ENCODE measurements at places on chromosomes 3 and 15.
A peak's percentile ranks its signal among the peaks of the same experiment; 100 is the strongest.

DNA sequence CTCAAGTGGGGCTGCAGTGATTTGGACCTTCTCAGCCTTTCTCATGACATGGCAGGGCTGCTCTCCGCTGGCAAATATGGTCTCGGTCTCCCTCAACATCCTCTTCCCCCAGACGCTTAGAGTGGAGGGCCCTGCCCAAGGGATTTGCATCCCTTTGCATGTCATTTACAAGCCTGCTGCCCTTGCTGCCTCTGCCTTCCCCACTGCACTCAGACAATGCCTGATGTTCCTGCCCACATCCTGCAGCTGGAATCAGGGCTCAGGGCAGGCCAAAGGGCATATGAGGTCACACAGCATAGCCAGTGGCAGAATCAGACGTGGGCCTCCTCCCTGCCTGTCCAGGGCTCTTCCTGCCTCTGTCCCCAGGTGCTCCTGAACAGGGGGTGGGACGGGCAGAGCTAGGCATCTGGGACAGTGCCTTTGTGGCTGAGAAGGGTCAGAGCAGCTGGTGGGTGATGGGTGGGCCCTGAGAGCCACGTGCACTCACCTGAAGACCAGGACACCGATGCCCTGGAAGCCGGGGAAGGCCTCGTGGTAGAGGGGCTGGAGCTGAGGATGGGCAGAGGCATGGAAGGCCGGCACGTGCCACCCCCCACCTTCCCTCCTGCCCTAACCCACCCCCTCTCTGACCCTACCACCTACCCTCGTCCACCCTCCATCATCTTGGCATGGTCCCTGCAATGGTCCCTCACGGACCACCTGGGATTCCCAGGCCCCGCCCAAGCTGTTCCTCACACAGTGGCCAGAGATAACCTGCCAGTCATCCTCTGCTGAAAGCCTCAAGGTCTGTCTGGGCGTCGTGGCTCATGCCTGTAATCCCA, 27.4 kb upstream of the GOLGA6C start:
- no peak for DNase-seq

GRCh38 chr3:111152496-111152895, 80.9 kb downstream of the NECTIN3 start:
- no peak for DNase-seq

GRCh38 chr3:20057612-20058180, 17.4 kb downstream of the KAT2B start:
- DNase-seq: no peak

DNA sequence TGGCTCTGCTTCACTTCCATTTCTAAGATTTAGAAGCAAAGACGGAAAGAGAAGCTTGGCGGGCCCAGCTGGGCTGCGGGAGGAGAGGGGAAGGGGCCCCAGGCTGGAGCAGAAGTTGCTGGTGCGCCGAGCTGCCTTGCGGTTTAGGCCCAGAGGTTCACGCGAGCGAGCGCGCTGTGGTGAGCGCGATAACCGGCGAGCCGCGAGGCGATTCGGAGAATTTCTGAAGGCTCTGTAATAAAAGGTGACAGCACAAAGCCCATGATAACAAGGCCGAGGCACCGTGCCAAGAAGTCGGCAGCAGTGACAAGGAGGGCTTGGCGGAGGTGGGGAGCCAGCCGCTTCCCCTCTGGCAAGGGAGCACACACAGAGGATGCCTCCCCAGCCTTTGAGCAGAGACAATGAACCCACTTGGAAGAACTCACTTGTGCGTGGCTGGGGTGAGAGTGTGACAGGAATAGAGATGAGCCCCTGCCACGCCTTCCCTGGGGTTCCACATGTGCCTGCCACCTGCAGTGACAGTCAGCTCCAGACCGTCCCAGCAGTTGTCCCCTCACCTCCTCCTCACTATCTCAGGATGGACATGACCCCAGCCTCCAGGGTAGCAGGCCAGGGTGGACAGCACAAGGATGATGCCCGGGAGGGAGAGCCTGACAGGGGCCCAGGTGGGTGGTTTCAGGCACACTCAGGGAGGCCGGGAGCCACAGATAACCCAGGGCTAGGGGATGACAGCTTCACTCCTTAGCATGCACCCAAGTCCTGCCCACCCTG, 315.2 kb downstream of the UACA start:
- peak; percentile 56 for DNase-seq

DNA sequence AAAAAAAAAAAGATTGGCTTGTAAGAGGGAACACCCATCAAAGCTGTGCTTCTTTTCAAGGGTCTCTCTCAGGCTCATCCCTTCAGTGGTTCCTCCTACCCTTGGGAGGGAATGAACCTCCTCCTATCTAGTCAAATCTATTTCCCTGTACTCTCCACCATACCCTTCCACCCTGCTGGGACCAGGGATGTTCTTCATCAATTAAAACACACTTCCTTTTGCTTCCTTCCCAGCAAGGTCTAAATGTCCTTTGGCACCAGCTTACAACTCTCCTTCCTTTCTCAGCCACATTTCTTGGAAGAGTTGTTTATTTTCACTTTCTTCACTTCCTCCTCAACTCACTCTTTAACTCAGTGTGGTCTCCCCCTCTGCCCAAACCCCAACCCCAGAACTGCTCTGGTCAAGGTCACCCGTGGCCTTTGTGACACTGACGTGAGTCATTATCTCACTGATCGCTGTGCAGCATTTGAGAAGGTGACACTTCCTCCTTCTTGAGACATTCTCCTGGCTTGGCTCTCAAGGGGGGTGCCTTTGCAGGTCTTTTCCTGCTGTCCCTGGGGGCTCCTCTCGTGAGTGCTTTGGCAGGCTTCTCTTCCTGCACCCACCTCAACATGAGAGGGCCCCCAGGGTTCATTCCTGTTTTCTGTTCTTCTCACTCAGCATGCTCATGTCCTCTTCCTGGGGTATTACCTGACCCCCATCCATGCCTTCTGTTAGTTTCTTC, 210.5 kb upstream of the TLE3 start:
- peak; percentile 50 for DNase-seq

DNA sequence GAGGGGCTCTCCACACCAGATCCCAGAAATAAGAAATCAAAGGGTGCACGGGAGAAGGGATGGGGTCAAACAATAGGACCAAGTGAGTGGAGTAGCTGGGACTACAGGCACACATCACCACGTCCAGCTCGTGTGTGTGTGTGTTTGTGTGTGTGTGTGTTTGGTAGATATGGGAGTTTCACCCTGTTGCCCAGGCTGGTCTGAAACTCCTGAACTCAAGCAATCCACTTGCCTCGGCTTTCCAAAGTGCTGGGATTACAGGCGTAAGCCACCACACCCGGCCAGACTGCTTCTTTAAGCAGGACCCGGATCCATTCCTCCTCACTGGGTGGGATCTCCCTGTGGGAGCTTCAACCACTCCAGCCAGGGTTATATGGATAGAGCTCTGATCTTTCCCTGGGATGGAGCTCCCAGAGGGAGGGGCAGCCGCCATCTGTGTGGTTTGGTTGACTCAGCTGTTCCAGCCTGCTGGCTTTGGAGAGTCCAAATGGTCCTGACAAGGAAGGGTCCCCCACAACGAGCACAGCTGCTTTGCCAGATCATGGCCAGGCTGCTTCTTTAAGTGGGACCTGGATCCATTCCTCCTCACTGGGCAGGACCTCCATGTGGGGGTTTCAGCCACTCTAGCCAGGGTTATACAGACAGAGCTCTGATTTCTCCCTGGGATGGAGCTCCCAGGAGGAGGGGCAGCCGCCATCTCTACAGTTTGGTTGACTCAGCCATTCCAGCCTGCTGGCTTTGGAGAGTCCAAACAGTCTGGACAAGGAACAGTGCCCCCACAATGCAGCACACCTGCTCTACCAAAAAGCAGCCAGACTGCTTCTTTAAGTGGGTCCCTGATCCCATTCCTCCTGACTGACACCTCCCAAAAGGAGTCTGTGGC, 9.1 kb upstream of the AVEN start:
- no peak for DNase-seq

- no peak for DNase-seq
Measured at GRCh38 chr15:80849308-80849707, 70.1 kb downstream of the CEMIP start.

DNA sequence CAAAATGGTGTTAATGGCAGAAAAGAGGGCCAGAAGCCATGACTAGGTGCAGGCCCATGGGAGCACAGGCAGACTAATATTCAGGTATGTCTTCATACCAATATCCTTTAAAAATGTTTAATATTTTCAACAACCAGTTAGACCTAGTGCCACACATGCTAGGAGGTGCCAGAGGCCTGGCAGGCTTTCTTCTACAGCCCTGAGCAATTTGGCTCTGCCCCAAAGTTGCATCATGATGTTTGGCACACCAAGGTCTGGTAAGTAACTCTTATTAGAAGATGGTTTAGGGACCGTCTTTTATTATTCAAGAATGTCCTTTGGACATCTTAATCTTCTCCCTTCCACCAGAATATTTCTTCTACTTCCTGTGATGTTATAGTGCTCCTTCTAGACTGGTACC, 34.8 kb downstream of the MITF start:
- DNase-seq: no peak

DNA sequence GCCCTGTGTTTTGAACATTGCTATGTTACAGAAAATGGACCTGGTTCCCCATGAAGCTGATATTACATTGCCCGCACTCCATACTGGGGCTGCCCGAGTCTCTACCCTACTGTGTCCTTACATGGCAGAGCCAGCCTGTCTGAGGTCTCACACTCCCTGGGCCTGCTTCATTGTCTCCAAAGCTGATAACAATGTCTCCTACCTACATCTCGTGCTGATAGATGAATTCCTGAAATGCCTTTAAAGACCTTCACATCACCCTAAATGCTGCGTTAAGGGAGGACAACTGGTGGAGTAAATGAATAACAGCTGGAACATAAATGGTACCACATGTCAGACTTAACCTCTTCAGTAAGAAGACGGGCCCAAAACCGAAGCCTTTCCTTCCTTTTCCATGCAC, 62.9 kb upstream of the PTX3 start:
- DNase-seq: no peak

GRCh38 chr3:18295171-18295920, 129.8 kb downstream of the SATB1 start:
- no peak for DNase-seq

GRCh38 chr3:27578032-27578431, 93.8 kb upstream of the SLC4A7 start:
- DNase-seq: no peak

DNA sequence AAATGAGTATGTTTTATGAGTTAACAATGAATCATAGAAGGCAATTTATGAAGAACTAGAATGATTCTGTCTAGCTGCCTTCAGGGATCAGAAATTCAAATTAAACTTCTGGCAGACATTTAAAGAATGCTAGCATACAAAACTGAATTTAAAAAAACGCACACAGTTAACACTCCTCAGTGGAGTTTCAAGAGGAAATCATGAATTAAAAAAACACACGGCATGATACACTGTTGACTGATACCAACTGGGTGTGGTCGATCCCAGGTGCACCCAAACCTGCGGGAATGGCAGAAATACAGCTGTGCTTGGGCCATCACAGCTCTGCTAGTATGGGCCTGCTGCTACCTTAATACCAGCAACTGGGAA, 526.0 kb downstream of the FOXP1 start:
- no peak for DNase-seq

- DNase-seq: no peak
Measured at GRCh38 chr3:16182183-16182582, 7.7 kb downstream of the GALNT15 start.

DNA sequence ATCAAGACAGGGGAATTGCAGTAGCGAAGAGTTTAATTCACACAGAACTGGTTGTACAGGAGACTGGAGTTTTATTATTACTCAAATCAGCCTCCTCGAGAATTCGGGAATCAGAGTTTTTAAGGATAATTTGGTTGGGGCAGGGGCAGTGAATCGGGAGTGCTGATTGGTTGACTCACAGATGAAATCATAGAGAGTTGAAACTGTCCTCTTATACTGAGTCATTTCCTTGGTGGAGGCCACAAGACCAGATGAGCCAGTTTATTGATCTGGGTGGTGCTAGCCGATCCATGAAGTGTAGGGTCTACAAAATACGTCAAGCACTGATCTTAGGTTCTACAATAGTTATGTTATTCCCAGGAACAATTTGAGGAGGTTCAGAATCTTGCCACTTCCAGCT, 5.3 kb upstream of the ZNF770 start:
- no peak for DNase-seq

DNA sequence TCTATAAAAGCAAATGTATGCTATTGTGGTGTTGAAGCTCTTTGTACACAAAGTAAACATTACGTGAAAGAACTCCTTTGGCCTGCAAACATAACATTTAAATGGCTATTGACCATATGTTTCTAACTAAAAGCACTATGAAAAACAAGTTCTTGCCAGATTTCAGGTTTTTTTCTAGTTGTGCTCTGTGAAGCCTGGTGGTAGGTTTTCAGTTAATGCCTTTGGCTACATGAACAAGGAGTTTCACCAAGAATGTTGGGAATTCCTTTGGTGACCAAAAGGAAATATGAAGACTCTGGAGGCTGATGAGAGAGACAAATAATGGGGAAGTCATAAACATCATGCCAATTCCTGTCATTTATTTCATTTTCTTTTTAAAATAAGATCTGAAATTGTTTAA, 66.0 kb downstream of the RBMS3 start:
- no peak for DNase-seq

DNA sequence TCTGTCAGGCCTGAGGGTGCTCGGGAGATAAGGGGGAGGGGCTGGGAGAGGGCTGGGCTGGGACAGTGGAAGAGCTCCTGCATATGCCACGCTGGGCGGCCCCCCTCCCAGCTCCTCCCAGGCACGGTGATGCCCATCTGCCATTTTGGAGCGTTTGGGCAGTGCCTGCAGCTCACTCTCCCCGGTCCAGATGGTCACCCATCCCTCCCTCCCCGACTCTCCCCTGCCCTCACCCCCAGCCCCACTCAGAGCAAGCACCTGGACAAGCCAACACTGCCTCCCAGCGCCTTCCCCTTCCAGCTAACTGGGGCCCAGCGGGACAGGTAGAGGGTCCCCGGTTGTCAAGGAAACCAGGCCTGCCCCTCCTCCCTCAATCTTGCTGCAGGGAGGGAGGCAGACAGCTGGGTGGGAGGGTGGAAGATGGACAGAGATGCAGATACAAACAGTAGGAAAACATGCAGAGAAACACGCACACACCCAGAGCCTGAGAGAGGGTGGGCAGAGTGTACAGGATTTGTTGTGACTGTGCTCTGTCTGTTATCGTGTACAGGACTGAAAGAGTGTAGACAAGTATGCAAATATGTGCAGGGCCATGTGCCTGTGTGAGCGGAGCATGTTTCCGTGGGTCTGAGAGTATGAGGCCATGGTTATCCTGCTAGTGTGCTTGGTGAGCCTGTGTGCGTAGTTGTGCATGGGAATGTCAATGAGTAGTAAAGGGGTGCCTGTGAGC, 17.5 kb upstream of the CORO2B start:
- DNase-seq: no peak

GRCh38 chr15:77527164-77527778, 105.4 kb downstream of the LINGO1 start:
- DNase-seq: no peak

GRCh38 chr15:49706805-49707204, 86.0 kb downstream of the DTWD1 start:
- DNase-seq: no peak

- DNase-seq: no peak
Measured at GRCh38 chr15:84969257-84969656, 12.4 kb upstream of the PDE8A start.

GRCh38 chr3:120496278-120497002, 45.6 kb upstream of the FSTL1 start:
- DNase-seq: no peak

Data from activated gamma-delta T cell treated with Interleukin-2 at 50 U/mL for 16 hours (primary cell).